ENCODE measurements at places on chromosomes 16 and 17.

DNA sequence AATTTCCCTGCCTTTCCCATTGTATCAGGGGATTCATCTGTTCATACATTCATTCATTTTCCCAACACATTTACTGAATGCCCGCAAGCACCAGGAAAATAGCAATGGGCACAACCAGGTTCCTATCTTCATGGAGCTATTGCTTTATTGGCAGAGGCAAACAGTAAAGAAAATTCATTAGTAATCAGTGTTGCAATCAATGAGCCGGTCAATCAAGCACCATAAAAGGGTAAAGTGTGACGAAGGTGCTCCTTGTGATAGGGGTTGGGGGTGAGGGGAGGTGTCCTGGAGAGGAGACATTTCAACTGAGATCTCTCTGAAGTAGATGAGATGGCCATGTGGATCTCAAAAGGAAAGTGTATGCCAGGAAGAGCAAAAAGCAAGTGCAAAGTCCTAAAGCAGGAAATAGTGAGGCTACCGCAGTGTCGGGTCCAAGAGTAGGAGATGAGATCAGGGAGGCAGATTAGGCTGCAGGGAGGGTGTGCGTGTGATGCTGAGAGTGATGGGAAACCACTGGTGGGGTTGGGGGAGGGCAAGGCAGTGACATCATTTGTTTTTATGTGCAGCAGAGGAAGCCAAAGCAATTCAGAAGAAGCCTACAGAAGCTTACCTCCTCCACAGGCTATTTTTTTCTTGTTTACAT, 28.4 kb downstream of the CDH13 start:
- peak; percentile 28 for DNase-seq

DNA sequence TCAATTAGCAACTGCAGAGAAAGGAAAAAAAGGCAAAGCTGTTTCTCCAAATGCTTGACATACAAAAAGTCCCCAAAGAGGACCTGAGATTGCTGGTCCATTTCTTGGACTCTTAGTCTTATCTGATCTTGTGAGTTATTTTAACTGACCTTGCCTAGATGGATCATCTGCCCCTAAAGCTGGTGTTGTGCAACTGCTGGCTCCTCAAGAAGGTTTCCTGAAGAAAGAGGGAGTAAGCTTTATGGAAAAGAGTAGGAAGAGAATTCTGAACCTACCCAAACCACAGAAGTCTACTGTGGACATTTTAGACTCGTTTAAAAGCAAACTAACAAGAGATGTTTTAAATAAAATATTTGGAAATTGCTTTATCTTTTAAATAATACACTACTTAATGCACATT, 140.0 kb upstream of the HS3ST3A1 start:
- DNase-seq = no peak

DNA sequence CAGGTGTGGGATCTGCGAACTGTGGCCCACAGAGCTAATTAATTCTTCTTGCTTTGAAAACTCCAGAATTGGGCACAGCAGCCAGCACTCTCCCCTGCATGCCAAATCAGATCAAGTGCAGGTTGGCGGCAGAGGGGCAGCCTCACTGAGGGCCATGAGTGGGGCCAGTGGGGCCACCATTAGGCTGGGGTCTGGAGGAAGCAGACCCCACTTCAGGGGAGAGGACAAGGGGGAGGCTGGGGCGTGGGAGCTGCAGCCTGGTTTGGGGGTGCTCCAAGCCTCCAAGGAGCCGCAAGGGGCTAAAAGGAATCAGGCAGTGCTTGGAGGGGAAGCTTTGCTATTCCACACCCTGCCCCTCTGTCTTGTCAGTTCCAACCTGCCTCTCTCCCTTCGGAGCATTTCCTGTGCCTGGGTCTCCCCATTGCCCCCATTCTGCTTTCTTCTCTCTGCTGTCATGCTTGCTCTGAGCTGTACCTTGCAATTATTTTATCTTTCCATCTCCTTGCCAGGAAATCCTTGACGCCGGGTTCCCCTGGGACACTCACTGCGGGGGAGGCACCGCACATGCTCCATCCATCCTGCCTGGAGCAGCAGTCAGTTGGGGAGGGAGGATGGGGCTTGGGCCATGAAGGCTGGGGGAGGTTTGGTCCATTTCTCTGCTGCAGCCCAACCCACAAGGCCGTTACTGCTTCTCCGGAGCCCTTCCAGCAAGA, 3.3 kb upstream of the ABCC3 start:
- no peak for DNase-seq

- peak; percentile 60 for DNase-seq
Observed at GRCh38 chr17:3827124-3827773, 18.8 kb downstream of the NCBP3 start.

- DNase-seq = no peak
Observed at GRCh38 chr17:74077231-74077630, 126.2 kb upstream of the RPL38 start.

DNA sequence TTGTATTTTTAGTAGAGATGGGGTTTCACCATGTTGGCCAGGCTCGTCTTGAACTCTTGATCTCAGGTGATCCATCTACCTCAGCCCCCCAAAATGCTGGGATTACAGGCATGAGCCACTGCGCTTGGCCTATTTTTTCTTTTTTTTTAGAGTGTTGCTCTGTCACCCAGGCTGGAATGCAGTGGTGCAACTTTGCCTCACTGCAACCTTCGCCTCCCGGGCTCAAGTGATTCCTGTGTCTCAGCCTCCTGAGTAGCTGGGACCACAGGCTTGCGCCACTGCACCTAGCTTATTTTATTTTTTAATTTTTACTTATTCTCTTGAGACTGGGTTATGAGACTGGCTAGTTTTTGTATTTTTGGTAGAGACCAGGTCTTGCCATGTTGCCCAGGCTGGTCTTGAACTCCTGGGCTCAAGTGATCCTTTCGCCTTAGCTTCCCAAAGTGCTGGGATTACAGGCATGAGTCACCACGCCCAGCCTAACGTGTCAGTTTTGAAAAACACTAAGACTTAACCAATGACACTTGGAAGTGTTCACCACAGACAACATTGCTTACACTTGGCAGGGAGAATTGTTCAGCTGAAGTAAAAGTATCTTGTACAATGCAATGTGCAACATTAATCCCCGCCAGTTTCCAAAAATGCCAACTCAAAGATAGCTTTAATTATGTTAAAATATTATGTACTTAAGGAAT, 26.9 kb downstream of the ATAD5 start:
- DNase-seq = no peak

- no peak for DNase-seq
Observed at GRCh38 chr17:76697702-76698465, 12.9 kb downstream of the MXRA7 start.

DNA sequence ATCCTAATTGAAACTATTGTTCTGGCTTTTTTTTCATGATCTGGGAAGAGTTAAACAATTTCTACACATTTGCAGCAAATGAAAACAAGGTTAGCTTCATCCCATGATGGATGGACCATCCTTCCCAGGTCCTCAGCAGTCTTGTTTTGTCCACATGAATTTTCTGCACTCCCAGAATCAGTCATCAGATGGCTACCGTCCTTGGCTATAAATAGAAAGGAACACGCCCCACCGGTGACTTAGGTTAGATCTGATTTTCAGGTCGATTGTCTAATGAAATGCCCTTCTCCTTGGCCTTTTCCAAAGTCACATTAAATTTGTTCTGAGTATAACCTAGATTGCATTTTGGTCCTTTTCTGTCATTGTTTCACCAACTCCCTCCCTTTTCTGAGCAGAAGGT, 41.4 kb upstream of the NOL11 start:
- DNase-seq = no peak

- no peak for DNase-seq
Observed at GRCh38 chr17:37310940-37311339, 64.8 kb upstream of the C17orf78 start.

DNA sequence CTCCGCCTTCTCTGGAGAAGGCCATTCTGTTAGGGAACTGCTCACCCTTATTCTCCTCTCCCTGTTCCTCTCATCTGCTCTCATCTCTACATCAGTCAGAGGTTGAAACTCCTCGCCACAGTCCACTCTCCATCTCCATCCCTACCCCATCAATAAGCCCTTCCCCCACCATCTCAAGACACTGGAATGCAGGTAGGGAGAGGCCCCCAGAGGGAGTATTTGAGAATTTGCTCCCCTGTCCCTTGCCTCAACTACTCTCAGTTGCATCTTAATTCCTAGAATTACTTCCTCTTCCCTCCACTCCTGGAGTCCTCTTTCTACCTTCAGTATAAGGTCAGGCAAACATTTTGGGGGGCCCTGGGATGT, 2.0 kb upstream of the AATF start:
- DNase-seq = no peak

GRCh38 chr16:3889059-3889458, 8.5 kb upstream of the CREBBP start:
- no peak for DNase-seq

DNA sequence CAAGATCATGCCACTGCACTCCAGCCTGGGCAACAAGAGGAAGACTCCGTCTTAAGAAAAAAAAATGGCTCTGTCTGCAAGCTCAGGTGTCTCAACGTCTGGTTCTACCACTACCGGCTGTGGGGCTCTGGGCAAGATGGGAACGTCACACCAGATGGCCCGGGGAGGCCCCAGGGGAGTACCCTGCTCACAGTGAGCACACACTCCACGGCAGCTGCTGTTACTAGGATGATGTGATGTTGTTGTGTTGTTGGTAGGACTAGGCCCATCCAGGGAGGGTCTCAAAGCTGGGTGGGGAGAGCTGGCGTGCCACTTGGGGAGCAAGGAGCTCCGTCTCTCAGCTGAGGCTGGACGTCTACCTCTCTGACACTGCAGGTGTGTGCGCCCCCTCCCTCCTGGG, 9.4 kb upstream of the NPTX1 start:
- no peak for DNase-seq

DNA sequence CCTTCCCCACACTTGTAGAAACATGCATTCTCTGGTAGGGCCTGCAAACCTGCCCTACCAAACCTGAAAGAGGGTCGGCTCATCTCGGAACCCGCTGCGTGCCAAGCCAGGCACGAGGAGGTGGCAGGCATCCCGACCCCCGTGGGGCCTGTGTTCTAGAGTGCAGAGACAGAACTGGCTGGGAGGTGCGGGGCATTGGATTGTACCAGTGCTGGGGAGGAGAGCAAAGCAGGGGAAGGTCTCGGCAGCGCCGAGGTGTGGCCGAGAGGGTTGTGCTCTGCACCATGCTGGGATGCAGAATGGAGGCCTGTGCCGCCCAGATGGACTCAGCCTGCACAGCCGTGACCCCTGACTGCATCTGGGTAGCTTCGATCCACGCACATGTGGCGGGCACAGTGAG, 17.8 kb upstream of the MC1R start:
- no peak for DNase-seq

- no peak for DNase-seq
Observed at GRCh38 chr17:82807101-82807500, 32.7 kb downstream of the ZNF750 start.

DNA sequence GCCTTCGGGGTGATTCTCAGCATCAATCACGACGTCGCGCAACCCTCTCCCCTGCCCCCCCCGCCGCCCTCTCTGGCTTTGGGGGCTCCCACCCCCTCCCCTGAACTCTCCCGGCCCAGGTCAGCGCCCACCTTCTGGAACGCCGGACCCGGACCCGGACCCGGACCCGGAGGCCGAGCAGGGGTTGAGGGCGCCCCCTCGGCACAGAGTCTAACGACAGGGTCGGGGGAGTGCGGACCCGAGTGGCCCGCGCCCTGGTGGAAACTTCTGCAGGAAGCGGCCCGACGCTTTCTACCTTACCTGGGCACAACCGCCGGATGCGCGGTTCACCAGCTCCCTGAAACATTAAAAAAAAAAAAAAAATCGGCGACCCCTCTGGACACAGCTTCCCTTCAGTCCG, 16.2 kb downstream of the SALL1 start:
- DNase-seq = no peak

DNA sequence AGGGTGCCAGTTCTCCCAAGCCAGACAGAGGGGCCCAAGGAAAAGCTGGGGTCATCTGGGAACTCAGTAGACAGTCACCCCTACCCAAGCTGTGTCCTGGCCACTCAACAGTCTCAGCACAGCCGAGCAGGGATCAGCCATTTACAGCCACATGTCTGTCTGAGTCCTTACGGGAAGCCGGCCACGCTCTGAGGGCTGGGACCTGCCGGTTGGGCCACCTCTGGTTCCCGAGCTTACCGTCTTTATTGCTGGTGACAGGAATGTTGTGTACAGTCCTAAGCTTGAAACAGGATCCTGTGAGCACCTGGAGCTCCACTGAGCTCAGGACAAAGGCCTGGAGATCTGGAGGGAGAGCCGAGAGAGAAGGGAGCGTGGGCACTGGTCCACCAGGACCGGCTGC, 59.8 kb downstream of the TIMM22 start:
- no peak for DNase-seq

DNA sequence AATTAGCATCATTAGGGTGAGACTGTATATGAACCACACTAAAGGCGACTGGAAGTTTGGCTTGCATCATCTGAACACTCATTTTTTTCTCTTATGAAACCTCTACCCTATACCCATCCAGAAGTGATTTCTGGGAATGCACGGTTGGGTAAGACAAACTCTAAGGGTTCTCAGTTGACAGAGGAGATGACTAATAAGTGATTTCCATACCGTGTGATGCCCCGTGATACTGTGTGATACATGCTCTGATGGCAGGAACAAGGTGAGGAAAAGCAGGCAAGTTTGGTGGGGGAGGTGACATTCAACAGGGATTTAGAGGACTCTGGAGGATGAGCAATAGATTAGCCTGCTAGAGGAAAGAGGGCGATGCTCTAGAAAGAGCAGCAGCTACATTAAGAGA, 156.4 kb upstream of the CCL2 start:
- DNase-seq = no peak

DNA sequence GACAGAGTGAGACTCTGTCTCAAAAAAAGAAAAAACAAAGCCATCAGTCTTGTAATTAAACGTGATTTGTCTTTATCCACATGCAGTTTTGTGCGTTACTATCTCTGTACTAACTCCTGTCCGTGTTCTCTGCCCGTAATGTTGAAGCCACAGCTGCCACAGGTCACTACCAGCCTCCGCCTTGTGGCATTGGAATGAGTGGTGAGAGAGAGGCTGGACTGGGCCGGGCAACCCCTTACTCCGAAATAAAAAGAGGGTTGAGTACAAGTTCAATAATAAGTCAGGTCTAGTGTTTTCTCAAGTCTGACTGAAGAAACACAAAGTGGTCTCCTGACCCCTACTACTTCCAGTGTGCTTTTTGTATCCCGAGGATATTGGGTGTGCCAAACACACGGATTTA, 5.4 kb downstream of the DNAJA3 start:
- no peak for DNase-seq

Data from naive thymus-derived CD4-positive, alpha-beta T cell (primary cell).